ENCODE measurements at places on chromosomes 13 and 19. TPM values are rescaled to one million over a fixed set of nuclear protein-coding genes. Genes with fewer than 3 reads are reported as not detected.

GRCh38 chr13:51380269-51380668, 40.8 kb downstream of the SERPINE3 start:
- DNase-seq = no peak

DNA sequence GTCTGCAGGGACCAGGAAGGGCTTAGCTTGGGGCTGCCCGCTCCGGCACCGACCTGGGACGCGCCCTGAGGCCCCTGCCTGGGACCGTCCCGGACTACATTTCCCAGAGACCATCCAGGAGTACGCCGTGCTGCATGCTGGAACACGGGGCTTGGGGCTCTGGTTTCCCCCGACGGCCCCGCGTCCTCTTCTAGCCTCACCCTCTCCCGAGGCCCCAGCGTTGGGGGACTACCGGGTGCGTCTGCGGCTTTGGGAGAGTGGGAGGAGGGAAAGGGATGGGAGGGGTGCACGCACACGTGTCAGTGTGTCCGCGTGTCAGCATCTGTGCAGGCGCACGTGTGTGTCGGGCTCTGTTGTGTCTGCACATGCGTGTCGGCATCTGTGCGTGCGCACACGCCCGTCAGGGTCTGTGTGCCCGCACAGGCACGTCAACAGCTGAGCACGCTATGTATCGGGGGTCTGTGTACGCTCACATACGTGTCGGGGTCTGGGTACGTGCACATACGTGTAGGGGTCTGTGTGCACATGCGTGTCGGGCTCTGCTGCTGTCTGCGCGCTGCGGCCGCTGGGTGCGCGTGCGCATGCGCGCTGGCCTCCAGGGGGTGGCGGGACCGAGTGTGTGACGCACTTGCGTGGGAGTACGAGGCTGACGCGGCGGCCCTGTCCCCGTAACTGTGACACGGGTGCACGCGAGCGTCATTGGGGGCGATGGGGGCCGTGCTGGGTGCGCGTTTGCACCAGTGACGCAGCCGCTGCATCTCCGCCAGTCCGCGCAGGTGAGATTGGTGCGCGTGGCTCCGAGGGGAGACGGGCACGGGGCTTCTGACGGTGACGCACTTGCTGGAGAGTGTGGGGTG, at the start of gene ZNF331:
TSS of gene ZNF331 (plus strand) at position 625 of the 857 bp plus-strand sequence. CDS start 31,232 bp downstream, outside the sequence.
- DNase-seq = peak; percentile 87

DNA sequence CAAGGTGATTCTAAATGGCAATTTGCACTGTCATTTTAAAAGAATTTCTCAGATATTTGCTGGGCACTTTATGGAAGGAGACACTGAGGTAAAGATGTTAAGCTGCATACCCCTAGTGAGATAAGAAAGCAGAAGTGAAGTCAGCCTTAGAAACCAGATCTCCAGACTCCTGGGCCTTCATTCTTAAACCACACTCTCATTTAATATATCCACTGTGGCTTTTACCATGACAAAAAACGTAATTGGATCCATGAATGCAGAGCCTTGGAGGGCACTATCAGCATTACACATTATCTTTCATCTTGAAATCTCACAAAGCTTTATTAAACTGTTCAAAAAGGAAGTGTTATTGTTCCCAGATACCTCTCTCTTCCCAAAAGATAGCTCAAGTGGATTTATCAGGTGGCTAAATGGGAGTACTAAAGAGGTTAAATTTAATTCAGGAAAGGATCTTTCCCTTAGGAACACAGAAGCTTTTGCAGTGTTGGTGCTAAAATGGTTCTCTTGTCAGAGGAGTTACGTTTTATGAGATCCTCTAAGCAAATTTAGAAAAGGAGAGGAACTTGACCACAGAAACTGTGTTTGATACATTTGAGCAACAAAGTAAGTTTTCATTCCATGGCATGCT, 1060.4 kb downstream of the EFNB2 start:
- DNase-seq = no peak

DNA sequence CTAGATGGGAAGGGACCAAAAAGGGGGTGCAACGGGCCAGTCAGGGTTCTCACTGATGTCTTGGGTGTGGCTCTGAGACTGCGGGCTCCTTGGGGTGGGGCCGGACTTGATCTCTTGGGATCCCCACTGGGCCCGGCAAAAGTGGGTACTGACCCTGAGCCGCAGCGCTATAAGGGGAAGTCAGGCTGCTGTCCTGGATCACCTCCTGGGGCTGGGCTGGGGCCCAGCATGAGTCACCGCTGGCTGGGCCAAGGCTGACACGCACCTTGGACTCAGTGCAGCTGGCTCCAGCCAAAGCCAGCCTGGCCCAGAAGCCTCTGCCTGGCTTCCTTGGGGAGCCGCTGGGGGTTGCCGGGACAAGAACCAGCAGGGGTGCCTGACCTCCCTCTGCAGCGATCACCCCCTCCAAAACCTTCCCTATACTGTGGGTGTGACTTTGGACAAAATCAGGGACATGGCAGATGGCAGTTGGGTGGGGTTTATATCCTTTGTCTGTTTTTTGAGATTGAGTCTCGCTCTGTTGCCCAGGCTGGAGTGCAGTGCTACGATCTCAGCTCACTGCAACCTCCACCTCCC, 617 bp upstream of the IQCN start:
- peak; percentile 93 for DNase-seq

DNA sequence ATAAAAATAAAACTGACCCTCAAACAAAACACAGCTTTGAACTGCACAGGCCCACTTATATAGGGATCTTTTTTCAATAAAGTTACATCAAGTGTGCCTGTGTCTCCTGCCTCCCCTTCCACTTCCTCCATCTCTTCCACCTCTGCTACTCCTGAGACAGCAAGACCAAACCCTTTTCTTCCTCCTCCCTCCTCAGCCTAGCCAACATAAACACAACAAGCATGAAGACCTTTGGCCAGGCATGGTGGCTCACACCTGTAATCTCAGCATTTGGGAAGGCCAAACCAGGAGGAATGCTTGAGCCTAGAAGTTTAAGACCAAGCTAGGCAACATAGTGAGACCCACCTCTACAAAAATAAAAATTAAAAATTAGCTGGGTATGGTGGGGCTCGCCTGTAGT, 72.6 kb downstream of the ELF1 start:
- no peak for DNase-seq

GRCh38 chr19:29663861-29664752, 1.2 kb upstream of the PLEKHF1 start:
- DNase-seq = no peak

DNA sequence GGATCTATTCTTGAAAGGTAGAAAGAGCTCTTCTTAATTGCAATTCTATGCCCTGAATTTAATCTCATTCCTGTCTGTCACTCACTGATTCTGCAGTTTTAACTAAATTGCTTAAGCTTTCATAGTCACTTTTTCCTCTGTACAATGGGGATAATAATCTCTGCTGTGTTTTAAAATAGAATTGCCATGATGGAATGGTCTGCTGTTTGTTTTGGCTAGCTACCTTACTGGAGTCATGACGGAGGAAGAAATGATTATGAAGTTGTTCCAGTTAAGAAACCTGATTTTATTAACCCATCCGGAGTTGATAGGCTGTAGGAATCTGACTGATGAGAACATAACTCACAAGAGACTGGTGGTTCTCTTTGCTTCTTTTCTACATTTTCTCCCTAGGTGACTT, 54.9 kb upstream of the ITM2B start:
- no peak for DNase-seq

DNA sequence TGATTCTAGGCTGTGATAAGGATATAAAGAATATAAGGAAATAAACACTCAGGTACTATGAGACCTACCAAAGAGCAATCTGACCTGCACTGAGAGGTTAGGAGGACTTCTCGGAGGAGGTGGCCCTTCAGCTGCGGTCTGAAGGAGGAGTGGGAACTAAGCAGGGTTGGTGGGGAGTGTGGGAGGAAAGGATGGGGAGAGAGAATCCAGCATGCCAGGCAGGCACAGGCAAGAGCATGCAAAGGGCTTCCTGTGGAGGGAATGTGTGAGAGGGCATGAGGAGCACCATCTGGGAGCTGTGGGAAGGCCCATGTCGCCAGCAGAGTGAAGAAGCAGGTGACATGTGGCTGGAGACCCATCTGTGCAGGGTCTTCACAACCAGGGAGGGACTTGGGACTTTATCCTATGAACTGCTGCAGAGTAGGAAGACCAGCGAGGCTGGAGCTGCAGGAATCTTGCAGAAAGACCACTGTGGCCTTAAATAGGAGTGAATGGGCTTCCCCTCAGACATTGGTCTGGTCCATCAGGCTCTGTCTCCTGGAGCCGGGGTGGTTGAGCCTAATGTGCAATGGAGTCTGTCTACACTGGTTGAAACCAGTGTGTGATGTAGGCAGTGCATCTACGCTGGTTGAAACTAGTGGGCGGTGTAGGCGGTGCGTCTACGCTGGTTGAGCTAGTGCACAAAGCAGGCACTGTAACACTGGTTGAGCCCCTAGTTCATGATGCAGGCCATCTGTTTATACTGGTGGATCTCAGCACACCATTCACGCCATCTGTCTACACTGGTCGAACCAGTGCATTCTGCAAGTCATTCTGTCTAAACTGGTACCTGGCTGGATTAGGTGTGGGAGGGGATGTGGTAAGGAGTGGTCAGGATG, 6.4 kb downstream of the CHST8 start:
- no peak for DNase-seq

DNA sequence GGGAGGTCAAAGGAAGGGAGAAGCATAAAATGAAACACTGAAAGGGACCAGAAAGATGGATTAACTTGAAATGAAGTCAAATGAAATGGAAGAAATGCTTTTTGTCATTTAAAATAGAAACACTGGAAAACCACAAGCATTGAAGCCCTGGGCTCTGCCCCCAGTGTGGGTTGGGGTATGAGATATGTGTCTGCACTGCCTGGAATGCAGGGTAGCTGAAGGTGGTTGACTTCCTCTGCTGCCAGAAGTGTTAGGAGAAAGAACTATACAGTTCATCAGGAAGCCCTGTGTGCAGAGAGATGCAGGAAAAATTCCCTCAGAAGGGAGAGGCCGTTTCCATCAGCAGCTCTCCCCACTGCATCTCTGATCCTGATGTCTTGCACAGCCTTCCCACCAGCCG, 69.2 kb downstream of the DHRS12 start:
- DNase-seq = no peak

GRCh38 chr19:46529622-46530451, 34.2 kb upstream of the PNMA8B start:
- DNase-seq = peak; percentile 74

DNA sequence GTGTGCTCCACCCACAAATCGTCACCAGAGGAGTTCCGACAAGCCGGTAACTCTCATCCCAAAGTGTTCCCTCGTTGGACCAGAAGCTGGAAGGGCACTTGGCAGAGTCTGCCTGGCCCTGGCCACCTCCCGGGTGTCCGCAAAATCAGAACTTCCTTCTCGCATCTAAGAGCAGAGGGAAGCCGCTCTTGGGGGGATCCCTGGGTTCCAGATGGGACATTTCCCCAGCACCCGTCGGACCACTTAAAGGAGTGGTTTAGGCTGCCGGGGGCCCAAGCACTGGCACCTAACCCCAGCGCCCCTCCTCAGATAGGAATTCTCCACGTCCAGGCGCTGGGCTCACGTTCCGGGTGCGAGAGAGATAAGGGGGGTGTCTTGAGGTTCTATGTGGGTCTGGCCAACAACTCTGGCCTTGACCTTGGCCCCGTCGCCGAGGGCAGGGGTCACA, 857 bp upstream of the MAP2K7 start:
- no peak for DNase-seq

- DNase-seq = no peak
These were observed 716 bp downstream of the SH2D3A start for GRCh38 chr19:6766357-6767080.

DNA sequence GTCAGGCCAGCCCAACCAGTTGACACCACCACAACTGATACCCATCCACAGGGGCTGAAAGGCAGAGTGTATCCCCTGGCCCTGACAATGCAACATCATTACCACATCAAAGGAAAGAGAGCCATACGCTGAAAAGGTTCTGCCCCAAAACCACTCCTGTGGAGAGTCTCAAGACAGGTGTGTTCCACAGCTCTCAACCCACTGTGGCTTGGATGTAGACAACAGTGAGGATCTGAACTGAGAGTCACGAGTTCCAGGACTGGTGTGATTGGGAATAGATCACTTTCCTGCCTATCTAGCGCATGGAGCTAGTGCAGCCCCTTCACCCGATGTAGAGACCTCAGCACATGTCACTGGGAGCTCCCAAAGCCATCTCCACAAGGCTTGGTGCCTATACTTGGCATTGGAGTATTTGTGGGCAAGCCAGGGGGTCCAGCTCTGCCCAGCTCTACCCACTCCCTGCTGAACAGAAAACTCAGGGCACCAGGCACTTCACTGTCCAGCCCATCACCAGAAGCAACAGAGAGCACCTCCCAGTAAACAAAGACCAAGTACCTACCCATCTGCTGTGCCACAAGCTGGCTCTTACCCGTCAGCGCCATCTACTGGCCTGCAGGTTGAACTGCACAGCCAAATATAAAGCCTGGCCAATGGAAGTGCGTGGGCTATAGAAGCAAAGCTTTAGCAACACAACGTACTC, 579.5 kb downstream of the UQCRFS1 start:
- peak; percentile 21 for DNase-seq

- no peak for DNase-seq
These were observed 199.8 kb downstream of the COG6 start for GRCh38 chr13:39855236-39855635.

GRCh38 chr19:36113894-36114720, 568 bp downstream of the POLR2I start:
- no peak for DNase-seq

- no peak for DNase-seq
These were observed 28.5 kb upstream of the PSPC1 start for GRCh38 chr13:19810996-19811881.

DNA sequence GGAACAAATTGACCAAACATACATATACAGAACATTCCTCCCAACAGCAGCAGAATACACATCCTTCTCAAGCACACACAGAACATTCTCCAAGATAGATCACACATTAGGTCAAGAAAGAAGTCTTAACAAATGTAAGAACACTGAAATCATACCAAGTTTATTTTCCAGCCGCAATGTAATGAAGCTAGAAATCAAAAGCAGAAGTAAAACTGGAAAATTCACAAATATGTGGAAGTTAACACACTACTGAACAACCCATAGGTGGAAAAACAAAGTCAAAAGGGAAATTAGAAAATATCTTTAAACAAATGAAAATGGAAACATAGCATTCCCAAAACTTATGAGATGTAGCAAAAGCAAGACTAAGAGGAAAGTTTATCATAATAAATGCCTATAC, 692.6 kb downstream of the DIAPH3 start:
- no peak for DNase-seq

- DNase-seq = no peak
These were observed 207.4 kb downstream of the COG6 start for GRCh38 chr13:39862900-39863299.

GRCh38 chr19:35347171-35347929, at the start of gene FFAR1:
Gene FFAR1, plus strand, starts transcription at chr19:35347902. Its CDS starts 3,650 bp downstream, at chr19:35351552.
- no peak for DNase-seq

Gene EIF3K
- polyA plus RNA-seq = 381 TPM

Gene KLK13
- polyA plus RNA-seq = not detected

Gene HTR2A
- 0.08 TPM for polyA plus RNA-seq

Gene CGB1
- polyA plus RNA-seq = not detected

Gene SIGLEC10
- polyA plus RNA-seq = 1.7 TPM

Gene UPF1
- polyA plus RNA-seq = 44.7 TPM

Gene KCTD4
- polyA plus RNA-seq = not detected

Gene GNA15
- 2.6 TPM for polyA plus RNA-seq

Gene NCR1
- 0.35 TPM for polyA plus RNA-seq

Gene PRODH2
- polyA plus RNA-seq = 0.12 TPM

Gene ATXN8OS
- polyA plus RNA-seq = 0.46 TPM

Gene ZNF559
- polyA plus RNA-seq = 26.8 TPM

Data from hindlimb muscle (tissue), 1 donor.